Activated CD8-positive, alpha-beta memory T cell treated with anti-CD3 and anti-CD28 coated beads for 48 hours (primary cell): ENCODE measurements at places on chromosomes 12 and 14.

DNA sequence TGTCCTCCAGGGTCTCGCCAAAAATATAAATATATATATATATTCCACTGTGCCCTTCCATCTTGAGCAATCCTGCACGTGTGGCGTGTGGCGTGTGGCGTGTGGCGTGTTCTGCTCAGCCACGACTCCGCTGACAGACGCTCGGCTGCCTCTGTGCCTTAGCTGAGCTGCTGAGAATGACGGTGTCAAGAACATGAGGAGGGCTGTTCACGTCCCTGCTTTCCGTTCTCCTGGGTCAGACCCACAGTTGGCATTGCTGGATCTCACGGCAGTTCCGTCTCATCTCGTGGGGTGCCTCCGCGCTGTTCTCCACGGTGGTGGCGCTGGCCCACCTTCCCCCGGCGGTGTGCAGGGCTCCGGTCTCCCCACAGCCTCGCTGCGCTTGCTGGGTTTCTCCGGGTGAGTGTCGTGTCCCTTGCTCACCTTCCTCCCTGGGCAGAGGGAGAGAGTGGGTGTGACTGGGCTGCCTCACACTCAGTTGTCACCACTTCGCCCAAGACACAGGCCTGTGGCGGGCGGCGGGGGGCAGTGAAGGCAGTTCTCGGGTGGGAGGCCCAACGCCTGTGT lies 9.4 kb downstream of the GPR132 start:
- DNase-seq: no peak

- DNase-seq: no peak
These were observed 240.2 kb upstream of the CLEC14A start for GRCh38 chr14:38496092-38496491.

GRCh38 chr14:92439537-92440344 lies 73.8 kb upstream of the RIN3 start:
- DNase-seq: no peak

GRCh38 chr12:33529031-33529430 lies 89.4 kb upstream of the SYT10 start:
- DNase-seq: no peak

DNA sequence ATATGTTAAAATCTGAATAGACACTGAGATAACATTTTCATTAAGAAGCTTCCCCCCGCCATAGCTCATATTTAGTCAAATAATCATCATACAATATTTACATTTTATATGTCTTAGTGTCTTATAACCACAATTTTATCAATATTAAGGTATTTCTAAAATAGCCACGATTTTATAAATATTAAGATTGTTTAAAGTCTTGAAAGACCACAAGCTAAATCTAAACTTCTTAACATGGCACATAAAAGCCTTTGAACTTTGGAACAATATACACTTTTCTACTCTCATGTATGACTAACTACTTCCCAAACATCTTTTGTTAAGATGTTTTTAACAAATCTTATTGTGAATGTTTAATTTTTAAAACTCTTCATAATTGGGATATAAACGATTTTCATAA lies 6.5 kb downstream of the USP44 start:
- no peak for DNase-seq

GRCh38 chr12:129961091-129961490 lies 57.3 kb upstream of the TMEM132D start:
- DNase-seq: no peak

- no peak for DNase-seq
These were observed 17.1 kb upstream of the SAMD4A start for GRCh38 chr14:54549862-54550261.

DNA sequence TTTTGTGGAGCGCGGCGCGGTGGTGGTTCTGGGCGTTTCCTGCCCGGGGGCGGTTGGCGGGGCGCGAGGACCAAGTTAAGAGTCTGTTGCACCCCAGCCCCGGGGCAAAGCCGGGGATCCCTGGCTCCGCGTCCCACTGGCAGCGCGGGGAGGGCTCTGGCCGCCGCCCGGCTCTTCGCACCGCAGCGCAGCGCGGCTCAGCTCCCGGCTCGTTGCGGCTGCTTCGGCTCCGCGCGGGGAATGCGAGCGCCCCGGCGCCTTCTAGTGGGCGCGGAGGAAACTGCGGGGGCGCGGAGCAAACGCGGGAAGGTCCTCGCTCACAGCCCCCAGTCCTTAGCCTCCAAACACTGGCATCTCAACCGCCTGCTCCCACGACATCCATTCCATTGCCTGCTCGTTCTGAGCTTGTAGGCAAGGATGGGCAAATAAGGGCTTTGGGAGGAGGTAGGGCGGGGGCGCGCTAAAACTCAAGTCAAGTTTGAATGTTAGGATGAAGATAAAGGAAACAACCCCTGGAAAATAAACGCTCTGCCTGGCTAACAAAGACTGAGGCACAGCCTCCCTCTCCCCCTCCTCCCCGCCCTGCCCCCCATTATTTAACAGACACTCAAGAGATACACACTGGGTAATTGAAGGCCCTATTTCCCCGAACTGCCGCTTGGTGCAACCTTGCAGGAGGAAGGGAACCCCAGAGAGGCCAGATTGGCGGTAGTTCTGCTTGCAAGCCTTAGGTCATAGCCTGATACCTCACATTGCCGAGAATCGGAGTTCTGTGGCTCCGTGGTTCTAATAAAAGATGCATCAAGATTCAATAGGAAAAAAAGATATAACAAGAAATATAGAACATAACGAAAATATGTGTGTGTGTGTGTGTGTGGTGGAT lies at the start of gene B4GALNT1:
B4GALNT1 (minus strand) TSS at position 244 of the 883 bp plus-strand sequence. CDS start 1,069 bp downstream, outside the sequence.
- DNase-seq: no peak

GRCh38 chr14:79695307-79695706 lies 516.0 kb downstream of the DIO2 start:
- no peak for DNase-seq

DNA sequence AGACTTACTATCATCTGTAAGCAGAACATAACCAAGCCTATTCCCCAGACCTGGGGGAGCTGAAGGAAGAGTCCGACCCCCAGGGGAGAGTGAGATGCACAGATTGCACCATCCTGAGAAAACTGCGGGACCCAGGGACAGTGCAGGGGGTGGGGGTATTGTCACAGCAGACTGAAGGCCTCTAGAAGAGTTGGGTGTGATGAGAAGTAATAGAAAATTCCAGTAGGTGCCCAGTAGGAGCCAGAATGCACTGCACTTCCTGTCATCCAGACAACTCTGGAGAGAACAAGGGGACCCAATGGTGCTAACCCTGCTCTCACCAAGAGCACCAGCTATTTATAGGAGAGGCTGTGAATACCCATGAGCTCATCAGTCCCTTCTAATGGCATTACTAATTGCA lies 190.1 kb downstream of the BCL11B start:
- DNase-seq: no peak

GRCh38 chr12:113030875-113031525 lies 25.5 kb upstream of the DTX1 start:
- no peak for DNase-seq

DNA sequence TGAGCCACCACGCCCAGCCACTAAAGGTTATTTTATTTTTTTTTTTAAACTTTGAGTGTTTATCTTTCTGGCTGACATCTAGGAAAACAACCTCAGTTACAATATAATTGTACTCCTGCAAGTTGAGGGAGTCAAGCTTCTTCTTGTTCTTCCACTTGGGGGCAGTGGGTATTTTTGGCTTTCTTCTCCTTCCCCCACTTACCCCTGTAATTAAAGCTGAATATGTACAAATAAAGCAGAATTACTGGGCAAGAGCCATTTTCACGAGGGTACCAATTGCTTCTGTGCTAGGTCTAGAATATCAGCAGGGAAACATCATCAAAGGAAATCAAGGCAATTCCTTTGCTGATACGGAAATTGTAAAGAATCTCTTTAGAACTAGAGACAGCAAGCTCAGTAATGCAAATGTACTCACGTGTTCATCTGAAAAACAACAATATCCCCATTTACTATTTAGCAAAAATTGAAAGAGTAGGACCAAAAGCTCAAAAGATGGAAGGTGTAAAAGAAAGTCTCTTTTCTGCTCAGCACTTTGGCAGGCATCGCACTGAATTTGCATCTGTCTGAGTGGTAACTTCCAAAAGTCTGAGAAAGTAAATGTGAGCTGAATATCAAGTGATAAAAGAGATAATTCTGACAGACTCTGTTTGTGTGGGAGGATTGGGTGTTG lies 72.8 kb downstream of the TAOK3 start:
- DNase-seq: no peak

GRCh38 chr14:93153121-93153520 lies 31.6 kb downstream of the MOAP1 start:
- no peak for DNase-seq

DNA sequence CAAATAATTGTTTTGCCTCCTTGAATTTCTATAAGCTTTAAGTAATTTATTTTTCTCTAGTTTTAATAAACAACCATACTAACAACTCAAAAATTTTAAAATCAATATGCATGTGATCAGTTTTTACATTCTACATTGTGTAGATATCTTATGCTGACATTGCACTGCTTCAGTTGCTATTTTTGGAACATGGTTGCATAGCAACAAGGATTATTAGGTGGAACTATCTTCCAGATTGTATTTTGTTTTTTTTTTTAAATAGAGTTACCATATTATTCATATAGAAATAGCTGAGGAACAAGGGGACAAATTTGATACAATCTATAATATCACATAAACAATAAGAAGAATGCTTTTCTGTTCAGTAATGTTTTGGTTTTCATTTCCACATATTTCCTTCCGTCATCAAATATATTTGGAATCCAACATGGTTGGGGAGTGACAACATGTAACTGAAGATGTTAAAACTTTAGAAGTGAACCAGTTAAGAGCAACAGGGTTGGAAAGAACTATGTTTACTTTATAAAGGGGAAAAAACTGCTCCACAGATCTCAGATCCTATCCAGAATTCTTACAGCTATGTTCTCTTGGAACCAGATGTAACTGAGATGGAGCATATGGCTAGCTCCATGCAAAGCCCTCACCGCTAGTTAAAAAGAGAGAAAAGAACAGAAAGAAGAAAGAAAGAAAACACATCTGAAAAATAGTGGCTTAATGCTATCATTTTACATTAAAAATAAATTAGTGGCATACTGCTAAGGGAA lies 235.5 kb downstream of the NELL2 start:
- DNase-seq: no peak

DNA sequence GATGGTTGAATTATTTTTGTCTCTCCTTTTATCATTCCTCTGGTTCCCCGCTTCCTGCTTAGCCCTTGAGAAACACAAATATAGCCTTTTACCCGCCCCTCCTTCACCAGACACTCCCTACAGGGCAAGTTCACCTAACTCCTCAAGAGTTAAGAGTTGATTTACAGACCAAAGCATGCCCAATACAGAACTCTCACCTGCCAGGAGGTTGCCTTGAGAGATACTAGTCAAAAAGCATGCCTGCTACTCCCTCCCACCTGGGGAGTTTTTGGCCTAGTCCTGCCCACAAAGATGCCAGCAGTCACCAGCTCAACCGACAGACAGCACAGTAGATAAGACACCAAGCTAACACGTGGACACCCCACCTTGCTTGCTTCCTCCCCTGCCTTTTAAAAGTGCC lies 11.2 kb downstream of the LGMN start:
- DNase-seq: no peak

DNA sequence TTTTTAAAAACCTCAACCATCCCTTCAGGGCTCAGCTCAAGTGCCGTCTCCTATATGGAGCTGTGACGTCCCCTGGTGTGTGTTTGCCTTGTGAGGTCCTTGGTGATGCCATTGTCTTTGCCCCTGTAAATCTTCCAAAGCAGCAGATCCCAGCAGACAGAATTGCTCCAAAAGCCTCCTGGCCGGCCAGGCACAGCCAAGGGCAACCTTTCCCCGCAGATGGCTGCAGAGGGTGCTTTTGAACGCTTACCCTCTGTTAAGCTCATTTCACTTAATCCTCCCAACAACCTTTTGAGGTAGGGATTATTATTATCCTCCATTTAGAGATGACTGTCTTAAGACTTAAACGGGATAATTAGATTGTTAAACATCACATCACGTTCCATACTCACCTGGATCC lies 51.4 kb downstream of the RFX4 start:
- DNase-seq: no peak

DNA sequence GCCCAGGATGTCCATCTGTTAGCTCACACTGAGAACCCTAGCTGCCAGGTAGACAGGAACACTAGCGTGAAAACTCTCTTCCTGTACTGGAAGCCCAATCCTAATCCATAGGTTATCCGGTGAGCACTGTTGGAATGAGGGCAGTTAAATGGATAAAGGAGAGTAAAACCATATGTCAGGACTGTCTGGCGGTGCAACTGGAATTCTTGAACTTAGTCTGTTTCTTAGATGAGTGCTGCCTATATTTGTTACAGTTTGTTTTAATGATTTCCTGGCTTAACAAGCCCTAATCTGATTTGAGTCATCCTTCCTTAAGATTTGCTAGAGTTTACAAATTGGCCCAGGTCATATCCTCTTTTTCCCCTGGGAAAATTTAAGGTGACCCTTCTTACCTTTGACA lies 104.7 kb downstream of the ANO4 start:
- DNase-seq: no peak

DNA sequence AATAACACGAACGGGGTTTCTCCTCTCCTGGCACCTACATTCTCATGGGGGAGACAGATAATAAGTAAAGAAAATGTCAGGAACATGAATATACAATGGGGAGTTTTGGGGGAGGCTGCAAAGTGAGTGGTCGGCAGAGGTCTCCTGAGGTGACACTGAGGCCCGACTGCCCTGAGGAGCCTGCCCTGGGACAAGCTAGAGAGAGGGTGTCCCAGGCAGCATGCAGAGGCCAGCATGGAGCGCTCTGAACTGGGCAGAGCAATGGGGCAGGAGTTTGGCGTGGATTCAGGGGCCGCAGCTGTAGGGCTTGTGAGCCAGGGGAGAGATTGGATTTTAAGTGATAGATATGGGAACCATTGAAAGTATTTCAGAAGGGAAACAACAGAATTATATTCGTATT lies 320.5 kb downstream of the CACNA1C start:
- no peak for DNase-seq

- no peak for DNase-seq
These were observed at the start of gene CCDC63 for GRCh38 chr12:110846615-110847566. CCDC63 (plus strand) TSS chr12:110846987; CDS start chr12:110852955, 5,968 bp downstream.

DNA sequence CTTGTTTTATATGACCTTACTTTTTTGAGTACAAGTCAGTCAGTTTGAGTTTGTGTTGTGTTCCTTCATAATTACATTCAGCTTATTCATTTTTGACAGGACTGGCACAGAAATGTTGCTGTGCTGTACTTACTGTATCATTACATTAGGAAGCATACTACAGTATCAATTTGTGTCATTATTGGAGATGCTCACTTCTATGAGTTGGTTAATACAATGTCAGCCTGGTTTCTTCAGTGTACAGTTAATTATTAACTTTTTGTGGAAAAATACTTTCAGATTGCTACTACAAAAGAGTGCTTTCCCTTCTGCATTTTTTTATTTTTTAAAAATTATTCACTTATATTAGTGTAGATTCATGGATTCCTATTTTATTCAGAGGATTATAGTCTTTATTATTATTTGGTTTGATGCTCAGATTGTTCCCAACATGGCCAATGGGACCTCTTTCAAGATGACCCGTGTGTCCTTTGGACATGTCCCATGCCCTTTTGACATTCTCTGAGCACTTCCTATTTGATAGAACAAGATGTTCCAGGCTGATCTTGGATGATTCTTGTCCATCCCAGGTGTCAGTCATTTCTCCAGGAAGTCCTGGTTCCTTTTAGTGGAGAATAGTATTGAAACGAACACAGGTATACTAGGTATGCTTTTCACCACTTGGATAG lies 66.6 kb downstream of the MON2 start:
- DNase-seq: no peak
